Activated T-cell treated with anti-CD3 and anti-CD28 coated beads for 4 hours (primary cell): ENCODE measurements at places on chromosomes 7 and 10.
A peak's percentile ranks its signal among the peaks of the same experiment; 100 is the strongest.

GRCh38 chr10:61837755-61838171, 63.7 kb upstream of the ARID5B start:
- no peak for DNase-seq

- no peak for DNase-seq
Measured at GRCh38 chr10:78742730-78743615, 325.8 kb upstream of the ZMIZ1 start.

- peak; percentile 7 for DNase-seq
Measured at GRCh38 chr10:103845972-103846371, 9.4 kb downstream of the SH3PXD2A start.

- DNase-seq: no peak
Measured at GRCh38 chr7:18619311-18619710, 123.8 kb downstream of the HDAC9 start.

GRCh38 chr7:102321351-102322201, 34.7 kb downstream of the SPDYE6 start:
- DNase-seq: no peak

DNA sequence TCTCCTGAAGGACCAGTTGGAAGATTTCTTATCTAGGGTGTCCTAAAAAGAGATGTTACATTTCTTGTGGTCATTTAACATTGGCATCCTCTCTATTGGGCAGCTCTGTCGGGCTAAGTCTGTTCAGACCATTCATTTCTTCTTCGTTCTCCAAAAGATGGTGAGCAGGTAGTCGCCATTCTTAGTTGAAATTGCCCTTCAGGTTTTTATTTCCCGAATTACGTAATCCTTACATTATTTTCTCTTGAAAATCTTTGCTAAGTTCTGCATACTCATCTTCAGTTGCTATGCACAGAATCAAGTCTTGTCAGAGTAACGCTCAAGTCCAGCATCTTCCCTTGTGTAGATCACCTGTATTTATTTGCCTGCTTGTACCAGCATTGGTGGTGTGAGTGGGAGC, 53.6 kb downstream of the DAGLB start:
- no peak for DNase-seq

DNA sequence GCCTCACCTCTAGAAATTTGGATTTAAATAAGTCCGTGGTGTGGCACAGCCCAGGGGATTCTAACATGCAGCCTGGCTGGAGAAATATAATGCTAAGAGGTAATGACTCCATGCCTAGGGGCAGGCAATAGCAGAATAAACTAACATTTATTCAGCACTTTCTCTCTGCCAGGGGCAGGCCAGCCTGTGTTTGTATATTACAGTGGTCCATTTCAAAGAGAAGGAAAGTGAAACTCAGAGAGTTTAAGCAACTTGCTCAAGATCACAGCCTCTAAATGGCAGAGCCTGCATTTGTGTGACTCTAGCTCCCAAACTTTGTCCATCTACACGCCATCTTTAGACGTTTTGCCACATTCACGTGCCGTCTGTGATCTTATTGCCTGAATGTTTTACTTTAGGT, 6.7 kb upstream of the LRRC18 start:
- no peak for DNase-seq

GRCh38 chr7:69935107-69935506, 336.8 kb downstream of the AUTS2 start:
- DNase-seq: no peak

DNA sequence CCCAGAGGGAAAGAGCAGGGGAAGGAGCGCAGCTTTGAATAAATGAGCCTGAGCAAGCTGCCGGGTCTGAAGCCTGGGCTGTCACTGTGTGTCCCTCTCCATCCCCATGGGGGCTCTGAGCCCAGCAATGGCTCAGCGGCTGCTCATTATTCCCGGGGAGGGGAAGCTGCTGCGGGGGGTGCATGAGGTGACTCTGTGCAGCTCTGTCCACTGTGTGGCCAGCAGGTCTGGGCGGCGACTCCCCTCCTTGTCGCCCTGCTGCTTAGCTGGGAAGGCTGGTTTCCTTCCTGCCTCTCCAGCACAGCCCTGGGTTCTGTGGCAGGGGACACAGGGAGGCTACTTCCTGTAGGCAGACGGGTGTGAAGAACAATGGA, 234.2 kb downstream of the PRPF18 start:
- DNase-seq: no peak

DNA sequence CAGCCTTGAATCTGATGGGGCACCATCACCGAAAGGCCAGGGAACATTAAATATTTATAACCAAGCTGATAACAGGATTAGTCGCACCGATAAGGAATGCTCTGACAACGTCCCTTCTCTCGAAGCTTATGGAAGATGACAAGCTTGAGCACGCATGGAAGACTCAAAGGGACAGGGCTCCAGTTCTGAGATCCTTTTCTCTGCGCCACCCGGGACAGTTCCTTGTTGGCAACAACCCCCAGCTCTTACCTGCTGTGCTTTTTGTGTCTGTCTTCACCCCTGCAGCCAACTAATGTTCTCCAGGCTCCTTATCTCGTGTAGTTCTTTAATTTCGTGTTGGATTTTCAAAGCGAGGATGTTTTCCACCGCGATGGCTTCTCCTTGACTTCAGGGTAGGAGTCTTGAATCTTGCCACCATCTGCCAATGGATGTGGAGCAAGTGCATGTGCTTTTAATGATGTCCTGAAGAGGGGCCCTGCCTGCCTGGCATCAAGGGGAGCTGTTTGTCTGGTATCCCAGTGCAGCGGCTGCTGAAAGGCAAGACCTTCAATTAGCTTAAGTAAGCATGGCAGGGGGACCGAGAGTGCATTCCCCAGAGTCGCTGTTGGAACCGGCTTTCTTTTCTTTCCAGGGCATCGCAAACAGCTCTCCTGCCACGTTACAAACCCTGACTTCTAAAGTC, 354 bp upstream of the FERD3L start:
- no peak for DNase-seq

DNA sequence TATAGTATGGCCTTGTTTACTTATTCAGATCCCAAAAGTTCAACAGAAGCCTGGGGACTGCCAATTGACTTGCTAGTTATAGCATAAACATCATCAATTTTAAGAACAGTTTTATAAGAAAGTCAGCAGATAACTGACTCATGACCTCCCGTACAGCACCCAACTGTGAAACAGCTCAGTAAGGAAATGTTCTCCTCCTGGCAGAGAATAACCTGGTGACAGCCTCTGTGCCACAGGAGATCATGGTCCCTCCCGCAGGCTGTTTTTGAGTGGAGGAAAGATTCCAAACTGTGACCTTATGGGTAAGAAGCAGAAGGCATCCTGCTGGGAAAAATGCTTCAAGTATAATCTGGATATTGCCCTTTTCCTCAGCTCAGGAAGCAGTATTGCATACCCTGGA, 182.5 kb downstream of the SEMA3D start:
- no peak for DNase-seq

- no peak for DNase-seq
Measured at GRCh38 chr7:55441774-55442522, 76.8 kb downstream of the LANCL2 start.

- DNase-seq: no peak
Measured at GRCh38 chr7:44104860-44105771, 971 bp downstream of the AEBP1 start.

- DNase-seq: no peak
Measured at GRCh38 chr7:116380025-116380424, 119.5 kb upstream of the CAV2 start.

DNA sequence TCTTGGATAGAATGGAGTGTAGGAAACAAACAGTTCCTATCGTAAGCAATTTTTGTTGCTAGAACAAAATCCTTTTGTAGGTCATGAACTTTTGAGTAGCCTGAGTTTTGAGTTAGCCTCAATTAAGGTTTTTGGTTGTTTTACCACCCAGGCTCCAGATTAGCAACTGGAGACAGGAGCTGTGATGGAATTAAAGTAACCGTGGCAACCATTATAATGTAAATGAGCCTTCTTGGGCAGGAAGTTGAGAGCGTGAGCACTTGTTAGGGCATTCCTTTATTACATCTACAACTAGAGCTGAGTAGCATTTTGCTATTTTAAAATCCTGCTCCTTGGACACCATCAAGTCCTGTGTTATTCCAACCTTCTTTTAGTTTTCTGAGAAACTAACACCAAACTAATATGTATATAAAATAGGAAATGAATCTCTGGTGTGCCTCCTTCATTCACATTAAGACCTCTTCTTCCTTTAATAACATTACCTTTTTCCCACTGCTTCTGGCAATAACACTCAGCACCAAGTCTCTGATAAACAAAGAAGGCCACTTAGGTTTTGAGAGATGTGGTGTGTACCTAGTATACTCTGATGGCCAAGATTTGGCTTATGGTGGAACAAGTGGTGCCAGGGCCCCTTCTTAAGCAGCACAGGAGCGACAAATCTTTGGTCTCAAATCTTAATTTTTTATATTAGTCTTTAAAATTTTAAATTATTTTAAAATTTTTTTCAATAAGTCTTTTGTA, 34.0 kb downstream of the AHCYL2 start:
- no peak for DNase-seq

- DNase-seq: no peak
Measured at GRCh38 chr7:148436135-148436534, 154.4 kb upstream of the C7orf33 start.
